ENCODE measurements at places on chromosomes 2 and 18.

DNA sequence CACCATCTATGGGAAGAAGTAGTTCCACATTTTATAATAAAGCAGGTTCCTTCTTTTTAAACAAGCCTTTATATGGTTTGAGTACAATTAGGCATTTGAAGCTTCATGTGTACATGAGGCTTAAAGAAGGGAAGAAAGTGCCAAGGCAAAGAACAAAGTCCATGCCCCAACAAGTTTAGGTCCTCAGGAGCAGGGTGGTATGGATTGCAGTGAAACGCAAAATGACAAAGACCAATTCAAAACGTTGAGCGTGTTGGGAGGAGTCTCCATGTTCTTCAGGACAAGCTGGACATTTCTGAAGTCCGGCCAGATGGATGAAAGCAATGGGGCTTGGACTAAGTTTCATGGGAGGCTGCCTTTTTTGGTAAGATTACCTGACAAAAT, 78.8 kb upstream of the FZD5 start:
- no peak for DNase-seq

- DNase-seq, result no peak
Observed at GRCh38 chr2:168748461-168748860, 54.0 kb upstream of the NOSTRIN start.

GRCh38 chr2:219783359-219783975, 156.0 kb downstream of the SLC4A3 start:
- no peak for DNase-seq

GRCh38 chr2:201618744-201619662, 24.3 kb downstream of the TMEM237 start:
- no peak for DNase-seq

DNA sequence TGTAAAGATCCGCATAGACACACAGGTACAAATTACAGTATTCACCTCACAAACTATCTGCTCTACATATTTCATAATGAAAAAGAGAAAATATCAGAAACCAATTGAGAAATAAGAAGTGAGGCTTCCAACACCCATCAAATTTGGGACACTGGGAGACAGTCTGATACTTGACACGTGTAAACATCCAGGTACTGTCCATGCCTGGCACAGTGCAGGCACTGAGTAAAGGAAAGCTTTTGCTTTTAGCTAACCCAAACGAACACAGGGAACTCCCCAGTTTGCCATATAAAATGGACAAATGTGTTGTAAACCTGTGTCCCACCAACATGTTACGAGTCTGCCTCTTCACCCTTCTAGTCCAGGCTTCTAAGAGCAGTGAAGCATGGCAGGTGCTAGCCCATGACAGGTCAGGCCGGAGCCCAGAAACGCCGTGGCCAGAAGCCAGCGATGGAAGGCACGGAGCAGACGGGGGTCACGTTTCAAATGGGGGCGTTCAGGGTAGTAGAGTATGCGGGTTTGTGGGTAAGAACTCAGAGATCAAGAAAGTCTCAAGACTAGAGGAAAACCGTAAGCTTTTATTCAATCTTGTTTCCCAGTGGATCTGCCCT, 27.0 kb downstream of the CDH2 start:
- DNase-seq, result no peak

DNA sequence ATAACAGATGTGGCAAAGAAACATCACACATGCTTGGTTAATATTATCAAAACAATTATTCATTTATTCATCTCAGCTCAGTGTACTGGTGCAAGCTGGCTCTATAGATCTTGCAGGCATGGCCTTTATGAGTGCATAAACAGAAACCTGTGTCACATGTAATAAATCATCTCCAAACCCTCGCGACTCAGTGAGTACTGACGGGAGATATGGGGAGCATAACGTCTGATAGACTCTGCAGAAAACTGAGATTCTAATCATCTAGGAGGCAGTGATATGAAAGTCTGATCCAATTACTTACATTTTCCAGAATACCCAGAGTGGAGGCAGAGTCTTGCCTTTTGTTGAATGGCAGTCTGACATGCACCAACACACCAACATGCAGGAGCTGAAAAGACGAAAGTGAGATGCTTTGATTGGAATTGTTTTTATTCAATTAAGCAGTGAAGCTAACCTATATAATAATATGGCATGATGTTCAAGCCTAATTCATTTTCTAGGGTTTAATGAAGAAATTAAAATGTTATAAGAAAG, 416.8 kb downstream of the RNF144A start:
- DNase-seq, result no peak

DNA sequence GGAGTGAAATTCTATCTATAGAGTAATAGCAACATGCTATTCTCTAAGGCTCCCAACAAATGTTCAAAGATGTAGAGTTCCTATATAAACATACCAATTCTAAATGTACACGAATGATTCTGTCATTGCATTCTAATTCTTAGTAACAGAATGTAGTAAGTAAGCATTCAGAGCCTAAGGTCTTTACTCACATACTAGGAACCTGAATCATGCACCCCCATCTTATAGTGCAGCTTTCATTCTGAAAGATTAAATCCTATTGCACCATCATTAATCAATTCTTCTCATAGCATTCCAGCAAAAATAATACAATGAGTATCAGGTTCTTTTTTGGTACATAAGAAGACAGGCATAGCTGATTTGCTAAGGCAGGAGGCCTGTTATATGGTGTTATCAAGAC, 230.0 kb downstream of the NCKAP5 start:
- DNase-seq, result no peak

GRCh38 chr2:146541896-146542295, 1302.9 kb upstream of the ACVR2A start:
- DNase-seq, result no peak

DNA sequence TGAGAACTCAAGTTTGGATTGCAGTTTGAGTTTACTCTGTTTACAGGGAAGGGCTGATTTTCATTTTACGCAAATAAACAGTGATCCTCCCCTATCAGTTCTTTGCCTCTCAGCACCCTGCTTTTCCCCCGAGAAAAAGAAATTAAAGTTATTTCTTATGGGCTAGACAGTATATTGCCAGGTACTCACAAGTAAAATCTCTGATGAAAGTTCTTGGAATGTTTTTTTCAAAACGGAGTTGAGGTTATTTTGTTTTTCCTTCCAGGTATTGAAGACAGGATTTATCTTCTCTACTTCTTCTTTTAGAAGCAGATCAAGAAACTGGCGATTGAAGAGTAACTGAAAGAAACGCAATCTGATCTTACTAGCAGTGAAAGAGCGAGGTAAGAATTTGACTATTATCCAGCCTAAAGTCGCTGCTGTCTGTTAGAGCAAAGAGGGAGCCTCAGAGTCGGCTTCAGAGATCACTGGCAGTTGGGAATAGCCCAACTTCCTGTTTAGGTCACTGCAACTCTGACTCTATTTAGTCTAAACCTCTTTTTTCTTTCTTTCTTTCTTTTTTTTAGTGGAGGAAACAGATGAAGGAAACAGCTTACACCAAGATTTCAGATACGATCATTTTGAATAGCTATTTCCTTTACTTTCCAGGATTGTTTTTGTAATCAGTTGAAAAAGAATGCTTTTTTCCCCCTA, at the start of gene TFPI:
TFPI (minus strand) TSS at position 425 of the 693 bp plus-strand sequence. CDS start 50,667 bp downstream, outside the sequence.
- DNase-seq, result no peak
